ENCODE measurements at places on chromosomes 12 and 14.

GRCh38 chr14:55502746-55503284, 62.4 kb upstream of the TBPL2 start:
- DNase-seq: peak; percentile 16

GRCh38 chr12:63319386-63319785, 168.4 kb upstream of the AVPR1A start:
- peak; percentile 15 for DNase-seq

DNA sequence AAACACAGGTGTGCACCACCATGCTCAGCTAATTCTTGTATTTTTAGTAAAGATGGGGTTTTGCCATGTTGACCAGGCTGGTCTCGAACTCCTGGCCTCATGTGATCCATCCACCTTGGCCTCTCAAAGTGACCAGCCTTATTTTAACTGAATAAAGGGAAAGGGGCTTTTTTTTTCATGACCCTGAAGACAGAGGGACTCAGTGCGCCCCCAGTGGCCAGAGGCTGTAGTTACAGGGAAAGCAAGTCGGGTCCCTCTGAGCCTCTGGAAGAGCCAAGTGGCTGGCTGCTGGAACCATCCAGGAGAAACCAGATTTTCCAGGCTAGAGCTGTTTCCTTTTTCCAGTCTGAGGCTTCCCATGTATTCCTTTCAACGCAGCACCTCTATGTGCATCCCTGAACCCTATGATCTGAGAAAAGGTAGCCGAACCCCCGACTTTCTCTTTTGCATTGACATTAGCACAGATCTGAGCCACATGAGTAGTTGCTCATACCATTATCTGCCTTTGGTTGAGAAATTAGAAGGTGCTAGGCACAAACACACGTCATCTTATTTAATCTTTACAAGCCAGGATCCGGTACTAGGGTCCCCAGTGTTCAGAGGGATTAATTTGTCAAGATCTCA, 342.7 kb downstream of the CACNA1C start:
- DNase-seq: peak; percentile 55

GRCh38 chr12:53944907-53945847, 6.5 kb downstream of the HOXC13 start:
- no peak for DNase-seq

- no peak for DNase-seq
These were observed 250.1 kb downstream of the NUAK1 start for GRCh38 chr12:105888696-105889095.

GRCh38 chr12:84124211-84124610, 788.4 kb downstream of the SLC6A15 start:
- no peak for DNase-seq

DNA sequence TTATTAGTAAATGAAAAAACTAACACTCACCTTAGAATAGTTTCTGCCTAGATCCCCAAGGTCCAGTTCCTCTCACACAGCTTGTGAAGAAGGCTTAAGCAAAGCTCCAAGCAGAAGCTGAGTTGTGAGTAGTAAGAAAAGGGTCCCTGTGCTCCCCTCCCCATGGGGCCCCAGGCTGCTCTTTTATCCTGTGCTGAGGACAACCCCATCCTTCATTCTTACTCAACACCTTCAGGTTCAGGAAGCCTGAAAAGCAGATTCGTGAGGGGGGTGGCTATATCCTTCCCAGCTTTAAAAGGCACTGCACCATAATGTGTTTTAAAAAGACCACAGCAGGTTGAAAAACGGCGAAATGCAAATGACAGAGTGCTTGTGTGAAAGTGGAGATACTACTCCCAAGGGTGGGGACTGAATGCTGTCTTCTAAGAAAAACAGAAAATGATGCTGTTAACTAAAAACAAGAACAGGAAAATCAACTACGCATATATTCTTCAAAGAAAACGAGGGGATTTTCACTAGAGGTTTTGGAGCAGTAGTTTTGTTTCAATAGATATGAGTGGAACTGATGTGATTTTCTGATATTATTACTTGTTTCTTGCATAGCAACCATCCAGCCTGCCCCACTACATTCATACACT, 182.7 kb downstream of the KTN1 start:
- no peak for DNase-seq

- DNase-seq: no peak
These were observed 24.4 kb downstream of the SERPINA1 start for GRCh38 chr14:94364037-94364436.

- DNase-seq: peak; percentile 18
These were observed 279.9 kb downstream of the RPS29 start for GRCh38 chr14:49306152-49306751.

GRCh38 chr12:131113568-131114270, 160.0 kb downstream of the ADGRD1 start:
- DNase-seq: no peak

Measured in LoVo (cell line).